ENCODE measurements at places on chromosomes 2 and 18. TPM values are rescaled to one million over a fixed set of nuclear protein-coding genes. Genes with fewer than 3 reads are reported as not detected.

The MTCL1 gene
- 197 TPM for total RNA-seq

The LYG1 gene
- total RNA-seq = 0.32 TPM

The AQP12A gene
- not detected for total RNA-seq

The LYG2 gene
- total RNA-seq = not detected

The IMPA2 gene
- 29.3 TPM for total RNA-seq

The UGT1A5 gene
- not detected for total RNA-seq

The ASPRV1 gene
- total RNA-seq = 0.32 TPM

The ITGA4 gene
- 60.7 TPM for total RNA-seq

The RNF144A gene
- 14.0 TPM for total RNA-seq

The GNLY gene
- total RNA-seq = not detected

The RASGRP3 gene
- 26.9 TPM for total RNA-seq

The SLC25A12 gene
- total RNA-seq = 23.6 TPM

The M1AP gene
- total RNA-seq = 0.16 TPM

The ANKRD30B gene
- 0.24 TPM for total RNA-seq

Data from hair follicle dermal papilla cell (primary cell).